ENCODE measurements at places on chromosomes 6 and 20.

GRCh38 chr6:29490055-29490454, 2.3 kb upstream of the MAS1L start:
- DNase-seq = no peak

GRCh38 chr20:44714102-44714700, 968 bp upstream of the CCN5 start:
- no peak for DNase-seq

DNA sequence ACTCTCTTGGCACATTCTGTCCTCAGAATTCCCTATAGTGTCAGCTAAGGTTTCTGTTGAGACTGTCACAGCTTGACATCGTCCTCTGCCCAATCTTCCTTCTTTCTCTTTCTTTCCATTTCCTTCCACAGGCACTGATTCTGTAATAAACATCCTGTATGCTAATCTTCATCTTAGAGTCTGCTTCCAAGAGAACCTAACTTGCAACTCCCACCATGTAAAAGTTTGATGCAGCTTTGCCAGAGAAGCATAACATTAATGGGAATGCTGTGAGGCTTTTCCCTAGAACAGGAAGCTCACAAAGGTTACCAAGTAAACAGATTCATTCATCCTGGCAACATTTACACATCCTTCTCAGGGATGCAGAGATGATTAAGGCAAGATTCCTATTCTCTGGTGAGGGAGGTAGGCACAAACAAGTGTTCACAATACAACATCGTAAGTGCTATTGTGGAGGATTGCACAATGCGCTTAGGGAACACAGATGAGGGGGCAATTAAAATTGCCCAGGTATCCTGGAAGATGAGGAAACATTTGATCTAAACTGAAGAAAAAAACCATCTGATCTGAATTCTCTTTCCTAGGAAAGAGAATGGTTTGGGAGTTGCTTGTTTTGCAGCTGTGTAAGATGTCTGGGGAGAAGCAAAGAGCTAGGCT, 74.7 kb downstream of the GRM1 start:
- DNase-seq = no peak

DNA sequence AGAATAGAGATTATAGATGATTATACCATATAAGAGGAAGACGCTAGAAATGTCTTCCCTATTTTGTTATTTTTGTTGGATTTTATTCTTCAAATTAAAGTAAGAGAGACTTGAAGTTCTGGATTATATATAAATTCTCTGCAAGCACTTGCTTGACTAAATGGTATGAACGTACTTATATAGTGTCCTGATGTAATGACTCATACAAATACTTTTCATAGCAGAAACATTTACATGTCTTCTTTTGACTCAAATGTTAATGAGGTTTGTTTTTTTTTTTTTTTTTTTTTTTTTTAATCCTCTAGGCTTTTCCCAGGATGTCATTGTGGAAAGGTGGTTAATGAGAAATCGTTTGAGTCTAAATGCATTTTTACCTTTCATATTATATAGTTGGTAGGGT, 55.0 kb downstream of the PDE7B start:
- DNase-seq = peak; percentile 45

- DNase-seq = no peak
Measured at GRCh38 chr20:47781632-47782031, 3.6 kb downstream of the SULF2 start.

- DNase-seq = no peak
Measured at GRCh38 chr6:147204843-147205311, 660 bp downstream of the STXBP5 start.

DNA sequence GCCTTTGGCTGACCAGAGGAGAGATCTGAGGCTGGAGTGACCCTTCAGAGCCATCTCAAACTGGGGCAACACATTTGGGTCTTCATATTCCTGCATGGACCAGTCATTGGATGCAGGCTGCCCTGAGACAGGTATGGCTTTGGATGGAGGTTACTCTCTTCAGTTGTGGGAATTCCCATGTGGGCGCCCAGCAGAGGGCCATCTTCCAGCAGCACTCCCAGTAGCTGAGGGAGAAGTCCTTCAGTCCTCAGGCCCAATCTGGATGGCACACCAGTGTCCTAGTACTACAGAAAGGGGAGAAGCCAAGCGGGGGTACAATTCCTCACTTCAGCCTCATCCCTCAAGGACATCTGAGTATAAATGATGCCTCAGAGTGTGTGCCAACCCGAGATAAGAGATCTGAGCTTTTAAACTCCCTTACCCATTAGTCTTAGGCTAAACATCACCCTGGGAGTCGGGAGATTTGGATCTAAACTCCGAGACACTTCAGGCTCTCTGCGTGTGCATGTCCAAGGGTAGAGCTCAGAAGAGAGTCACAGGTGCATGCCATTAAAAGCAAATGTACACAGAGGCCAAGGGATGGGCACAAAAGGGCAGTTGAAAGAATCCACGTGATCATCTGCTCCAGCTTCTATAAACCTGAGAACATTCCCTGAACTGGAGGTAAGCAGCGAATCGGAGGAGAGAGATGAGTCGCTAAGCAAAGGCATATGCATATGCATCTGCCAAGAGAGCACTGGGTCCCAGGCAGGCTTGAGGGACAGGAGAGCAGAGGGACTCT, 204.6 kb downstream of the CD83 start:
- DNase-seq = no peak

GRCh38 chr6:69846770-69847491, 19.4 kb upstream of the COL19A1 start:
- DNase-seq = no peak
